Breast epithelium (tissue), 4 donors: ENCODE measurements at places on chromosomes 11 and 22. TPM values are rescaled to one million over a fixed set of nuclear protein-coding genes. Genes with fewer than 3 reads are reported as not detected.

GRCh38 chr11:85619499-85619898, 7.6 kb downstream of the DLG2 start:
- no peak for DNase-seq

The AHNAK gene
- total RNA-seq = 1,040 TPM

DNA sequence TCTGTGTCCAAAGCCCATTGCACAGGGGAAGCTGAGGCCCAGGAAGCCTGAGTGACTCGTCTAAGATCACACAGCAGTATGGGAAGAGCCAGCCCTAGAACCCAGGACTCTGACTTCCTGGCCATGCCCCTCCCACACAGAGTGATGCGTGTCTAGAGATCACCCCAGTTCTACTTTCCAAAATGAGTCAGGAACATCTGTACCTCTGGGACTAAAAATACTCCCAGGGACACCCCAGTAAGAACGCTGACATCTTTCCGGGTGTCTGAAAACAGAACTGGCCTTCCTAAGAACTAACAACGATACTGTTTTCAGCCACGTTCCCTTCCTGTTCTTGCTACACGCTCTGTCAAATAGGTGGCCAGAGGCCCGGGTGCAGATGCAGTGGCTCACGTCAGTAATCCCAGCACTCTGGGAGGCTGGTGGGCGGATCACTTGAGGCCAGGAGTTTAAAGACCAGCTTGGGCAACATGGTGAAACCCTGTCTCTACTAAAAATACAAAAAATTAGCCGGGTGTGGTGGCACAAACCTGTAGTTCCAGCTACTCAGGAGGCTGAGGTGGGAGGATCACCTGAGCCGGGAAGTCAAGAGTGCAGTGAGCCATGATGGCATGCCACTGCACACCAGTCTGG, 21.7 kb upstream of the PDGFB start:
- no peak for DNase-seq

- no peak for DNase-seq
These were observed 728 bp downstream of the DCUN1D5 start for GRCh38 chr11:103091064-103091800.

GRCh38 chr11:67505605-67506396, 638 bp upstream of the PITPNM1 start:
- peak; percentile 85 for DNase-seq

GRCh38 chr22:44516841-44517240, 18.8 kb upstream of the RTL6 start:
- DNase-seq = no peak

The GUCY1A2 gene
- 4.9 TPM for total RNA-seq

- no peak for DNase-seq
These were observed 446.9 kb downstream of the BRD1 start for GRCh38 chr22:49380828-49381114.

- peak; percentile 75 for DNase-seq
These were observed at the start of gene UBE2L6 for GRCh38 chr11:57567515-57568329. Gene UBE2L6 (minus strand): TSS chr11:57567672. CDS start chr11:57567611, 61 bp downstream.
